ENCODE measurements at places on chromosomes 7 and 10. TPM values are rescaled to one million over a fixed set of nuclear protein-coding genes. Genes with fewer than 3 reads are reported as not detected.

DNA sequence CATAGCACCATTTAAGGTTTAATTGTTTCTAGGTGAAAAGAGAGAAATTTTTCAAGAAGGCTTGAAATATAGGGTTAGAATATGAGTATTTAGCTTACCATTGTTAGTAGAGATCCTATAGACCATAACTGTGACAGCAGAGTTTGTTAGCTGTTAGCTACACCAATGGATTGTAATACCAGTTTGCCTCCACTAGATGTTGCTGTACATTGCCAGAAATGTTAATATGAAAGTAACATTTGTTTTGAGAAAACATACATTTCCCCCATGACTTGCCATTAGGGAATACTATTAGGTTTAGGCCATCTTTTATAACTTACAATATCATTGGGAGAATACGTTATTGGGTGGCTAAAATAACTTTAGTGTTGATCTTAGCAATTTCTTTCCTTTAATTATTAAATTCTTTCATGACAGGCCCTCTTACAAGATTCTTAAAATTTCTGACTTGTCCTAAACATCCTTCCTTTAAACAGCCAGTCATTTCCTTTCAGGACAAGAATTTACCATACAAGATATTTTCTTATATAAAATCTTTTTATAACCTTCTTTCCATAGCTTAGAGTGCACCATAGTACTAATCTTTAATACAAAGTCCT, 39.5 kb downstream of the ZNF117 start:
- DNase-seq = no peak

DNA sequence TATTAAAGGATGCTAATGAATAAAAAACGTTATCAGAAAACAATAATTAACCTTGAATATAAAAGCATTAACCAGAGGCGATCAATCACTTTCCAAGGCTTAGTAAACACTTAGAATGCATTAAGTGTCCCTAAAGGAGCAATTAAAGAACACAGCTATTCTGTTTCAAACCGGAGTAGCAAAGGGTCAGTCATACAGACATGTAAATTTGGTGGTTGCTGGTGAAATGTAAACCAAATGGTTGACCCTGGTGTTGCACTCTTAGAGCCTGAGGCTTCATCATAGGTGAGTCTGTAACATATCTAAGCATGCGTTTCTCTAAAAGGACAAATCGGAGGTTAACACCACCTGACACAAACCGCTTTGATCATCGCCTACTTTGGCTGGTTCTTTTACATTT, 1280.1 kb downstream of the TYW1 start:
- DNase-seq = no peak

- DNase-seq = peak; percentile 78
Measured at GRCh38 chr7:29102558-29103151, 43.7 kb downstream of the CPVL start.

DNA sequence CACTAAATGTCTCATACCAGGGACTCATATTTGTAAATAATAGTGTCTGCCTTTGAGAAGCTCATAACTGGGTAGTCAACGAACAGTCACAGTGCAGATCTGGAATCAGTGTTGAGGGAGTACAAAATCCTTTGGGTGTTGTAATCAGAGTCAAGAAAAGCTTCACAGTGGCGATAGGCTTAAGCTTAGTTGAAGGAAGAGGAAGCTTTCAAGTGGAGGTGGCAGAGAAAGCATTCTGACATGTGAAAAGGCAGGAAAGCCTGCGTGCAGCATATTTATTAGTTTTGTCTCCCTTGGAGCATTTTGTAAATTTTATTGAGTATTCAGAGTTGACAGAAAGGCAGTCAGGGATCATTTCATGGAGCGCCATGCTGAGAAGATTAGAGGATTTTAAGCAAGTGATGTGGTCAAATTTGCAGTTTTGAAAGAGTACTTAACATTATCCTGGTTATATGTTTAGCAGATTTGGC, 104.9 kb downstream of the ADK start:
- DNase-seq = no peak

- no peak for DNase-seq
Measured at GRCh38 chr10:91137822-91138221, 82.6 kb upstream of the PCGF5 start.

DNA sequence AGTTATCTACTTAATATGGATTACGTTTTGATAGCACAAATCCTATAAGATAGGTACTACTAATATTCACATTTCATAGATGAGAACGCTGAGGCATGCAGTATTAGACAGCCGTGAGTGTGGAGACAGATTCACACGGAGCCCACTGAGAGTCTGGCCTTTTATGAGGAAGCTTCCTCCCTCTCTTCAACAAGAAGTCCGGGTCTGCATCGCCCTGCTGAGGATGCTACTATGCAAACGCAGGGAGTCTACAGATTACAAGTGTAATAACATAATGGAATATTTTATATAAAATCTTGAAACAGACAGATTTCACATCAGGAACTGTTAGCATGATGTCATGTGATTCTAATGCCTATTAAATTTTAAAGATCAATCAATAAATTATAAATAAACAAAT, 255.9 kb upstream of the GLI3 start:
- no peak for DNase-seq

DNA sequence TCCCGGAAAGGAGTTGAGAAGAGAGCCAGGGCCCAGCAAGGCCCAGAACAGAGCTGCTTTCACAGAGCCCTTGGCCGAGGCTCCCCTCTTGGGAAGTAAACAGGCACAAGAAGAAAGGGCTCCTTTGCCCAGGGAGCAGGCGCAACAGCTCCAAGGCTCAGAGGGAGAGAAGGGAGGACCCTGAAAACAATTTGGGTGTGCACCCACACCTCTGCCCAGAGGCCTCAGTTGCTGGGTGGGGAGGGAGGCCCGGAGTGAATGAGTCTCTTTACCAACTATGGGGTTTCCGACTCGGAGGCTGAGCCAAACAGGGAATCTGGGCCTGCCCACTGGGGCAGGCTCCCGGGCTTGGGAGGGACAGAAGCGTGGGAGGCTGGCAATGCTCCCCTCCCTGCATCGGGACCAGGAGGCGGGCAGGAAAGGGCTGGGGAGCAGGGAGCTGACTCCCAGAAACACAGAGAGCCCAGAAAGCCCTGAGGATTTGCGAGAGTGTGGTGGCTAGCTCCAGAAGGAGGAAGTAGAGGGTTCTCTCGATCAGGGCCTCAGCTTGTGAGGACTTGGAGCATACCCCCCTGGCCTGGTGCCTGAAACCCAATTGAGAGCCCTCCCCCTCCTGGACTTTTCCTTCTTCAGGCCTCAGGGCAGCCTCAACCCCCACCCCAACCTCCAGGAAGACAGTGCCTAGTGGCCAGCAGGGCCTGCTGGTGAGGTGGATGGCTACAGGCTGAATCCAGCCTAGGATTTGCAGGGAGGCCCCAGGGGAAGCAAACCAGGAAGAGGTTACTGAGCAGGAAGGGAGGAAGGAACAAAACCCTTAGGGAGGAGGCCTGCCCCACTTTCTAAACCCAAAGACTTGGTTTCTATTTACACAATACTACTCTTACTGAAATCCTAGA, 6.2 kb downstream of the C10orf105 start:
- DNase-seq = peak; percentile 40

- no peak for DNase-seq
Measured at GRCh38 chr7:128102490-128103291, 71.5 kb upstream of the LRRC4 start.

- DNase-seq = no peak
Measured at GRCh38 chr7:16136896-16137295, 284.4 kb downstream of the CRPPA start.

- no peak for DNase-seq
Measured at GRCh38 chr7:20152511-20152910, 64.7 kb downstream of the MACC1 start.

DNA sequence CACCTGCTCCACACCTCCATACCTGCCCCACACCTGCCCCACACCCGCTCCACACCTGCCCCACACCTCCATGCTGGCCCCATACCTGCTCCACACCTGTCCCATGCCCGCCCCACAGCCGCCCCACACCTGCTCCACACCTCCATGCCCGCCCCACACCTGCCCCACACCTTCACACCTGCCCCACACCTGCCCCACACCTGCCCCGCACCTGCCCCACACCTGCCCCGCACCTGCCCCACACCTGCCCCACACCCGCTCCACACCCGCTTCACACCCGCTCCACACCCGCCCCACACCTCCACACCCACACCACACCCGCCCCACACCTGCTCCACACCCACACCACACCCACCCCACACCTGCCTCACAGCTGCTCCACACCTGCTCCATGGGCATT, 53.0 kb downstream of the PARP12 start:
- DNase-seq = no peak

- DNase-seq = no peak
Measured at GRCh38 chr7:131042269-131043160, 285.2 kb upstream of the MKLN1 start.

DNA sequence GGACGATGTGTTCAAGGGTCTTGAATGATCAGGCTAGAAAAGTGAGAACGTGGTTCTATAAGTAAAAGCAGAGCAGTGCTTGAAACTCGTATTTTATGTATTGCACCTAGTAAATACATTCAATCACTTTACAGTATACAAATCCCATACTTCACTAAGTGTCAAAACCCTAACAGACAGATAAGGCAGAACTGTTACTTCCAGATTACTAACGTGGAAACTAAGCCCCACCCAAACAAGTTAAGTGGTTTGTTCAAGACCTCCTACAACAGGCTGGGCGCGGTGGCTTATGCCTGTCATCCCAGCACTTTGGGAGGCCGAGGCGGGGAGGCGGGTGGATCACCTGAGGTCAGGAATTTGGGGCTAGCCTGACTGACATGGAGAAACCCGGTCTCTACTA, 9.2 kb upstream of the MYO1G start:
- DNase-seq = no peak

- DNase-seq = peak; percentile 87
Measured at GRCh38 chr10:21368728-21369425, 156.6 kb downstream of the SKIDA1 start.

DNA sequence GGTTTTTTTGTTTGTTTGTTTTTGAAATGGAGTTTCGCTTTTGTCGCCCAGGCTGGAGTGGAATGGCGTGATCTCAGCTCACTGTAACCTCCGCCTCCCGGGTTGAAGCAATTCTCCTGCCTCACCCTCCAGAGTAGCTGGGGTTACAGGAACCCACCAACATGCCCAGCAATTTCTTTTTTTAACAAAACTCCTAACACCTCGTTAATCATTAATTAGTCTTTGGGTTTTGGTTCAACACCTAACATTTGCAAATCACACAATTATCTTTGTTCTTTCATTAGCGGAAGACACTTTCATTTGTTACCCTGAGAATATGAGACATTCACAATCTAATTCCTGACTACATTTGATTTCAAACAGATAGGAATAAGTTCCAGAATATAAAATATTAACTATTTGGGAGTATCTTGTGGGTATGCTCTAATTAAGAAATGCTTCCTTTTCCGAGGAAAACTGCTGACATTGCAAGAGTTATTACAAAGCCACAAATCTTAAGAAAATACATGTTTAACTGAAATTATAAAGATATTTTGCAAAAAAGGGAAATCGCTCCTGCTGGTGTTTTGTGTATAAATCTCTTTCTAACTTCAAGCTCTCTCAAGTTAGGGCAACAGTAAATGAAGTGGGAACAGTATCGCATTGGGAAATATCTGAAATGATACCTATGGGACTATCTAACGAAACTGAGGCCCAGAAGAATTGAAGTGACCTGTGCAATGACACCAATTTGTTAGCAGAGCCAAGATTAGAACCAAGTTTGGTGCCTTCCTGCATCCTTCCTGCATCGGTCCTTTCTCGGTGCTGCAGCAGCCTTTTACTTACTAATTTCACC, 1.2 kb upstream of the LSM8 start:
- DNase-seq = peak; percentile 1

DNA sequence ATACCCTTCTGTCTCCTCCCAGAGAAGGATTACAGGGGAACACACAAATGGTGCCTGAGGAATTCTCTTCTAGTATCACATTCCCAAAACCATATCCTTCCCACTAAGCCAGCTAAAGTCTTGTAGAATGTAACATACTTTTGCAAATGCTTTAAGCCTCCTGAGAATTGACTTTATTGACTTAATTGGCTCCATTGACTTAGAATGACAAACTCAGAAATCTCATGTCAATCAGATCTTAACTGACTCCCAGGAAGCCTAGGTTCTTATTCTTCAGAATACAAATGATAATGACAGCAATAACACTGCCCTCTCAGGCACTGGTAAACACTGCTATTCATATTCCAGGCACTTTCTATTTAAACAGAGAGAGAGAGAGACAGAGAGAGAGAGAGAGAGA, 356.9 kb upstream of the PRKCQ start:
- DNase-seq = no peak

DNA sequence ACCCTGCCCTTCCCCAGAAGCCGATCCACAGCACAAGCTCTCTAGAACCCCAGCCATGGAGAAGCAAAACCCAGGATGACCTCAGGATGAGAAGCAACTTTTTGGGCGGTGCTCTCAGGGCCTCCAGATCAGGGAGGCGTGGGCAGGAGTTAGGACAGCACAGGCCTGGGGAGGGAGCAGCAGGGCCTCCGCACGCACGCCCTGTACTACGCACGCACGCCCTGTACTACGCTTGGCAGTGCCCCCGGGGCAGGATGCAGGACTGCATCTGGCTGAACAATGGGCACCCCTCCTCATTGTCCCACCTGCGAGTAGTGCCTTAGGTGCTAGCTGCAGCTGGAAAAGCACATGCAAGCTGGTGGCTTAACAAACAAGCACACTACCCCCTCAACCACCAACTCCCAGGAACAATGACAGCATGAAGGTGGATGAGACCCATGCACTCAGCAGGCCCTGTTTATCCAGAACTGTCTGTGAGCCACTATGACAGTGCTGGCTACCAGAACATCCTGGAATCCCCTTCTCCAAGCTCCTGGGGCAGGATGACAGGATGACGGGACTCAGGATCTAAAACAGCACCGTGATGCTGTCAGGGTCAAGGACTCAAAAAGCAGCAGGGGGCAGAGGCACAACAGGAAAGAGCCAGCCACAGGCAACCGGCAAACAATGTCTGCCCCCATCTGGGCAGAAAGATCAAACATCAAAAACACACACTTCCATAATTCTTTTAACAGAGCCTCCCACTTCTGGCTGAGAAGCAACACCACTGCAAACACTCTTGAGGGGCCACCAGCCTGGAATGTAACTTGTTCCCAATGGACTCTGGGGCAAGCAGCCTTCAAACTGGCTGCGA, 11.8 kb downstream of the PODXL start:
- DNase-seq = no peak

GRCh38 chr10:33337326-33337957, 3.0 kb upstream of the NRP1 start:
- peak; percentile 38 for DNase-seq

DNA sequence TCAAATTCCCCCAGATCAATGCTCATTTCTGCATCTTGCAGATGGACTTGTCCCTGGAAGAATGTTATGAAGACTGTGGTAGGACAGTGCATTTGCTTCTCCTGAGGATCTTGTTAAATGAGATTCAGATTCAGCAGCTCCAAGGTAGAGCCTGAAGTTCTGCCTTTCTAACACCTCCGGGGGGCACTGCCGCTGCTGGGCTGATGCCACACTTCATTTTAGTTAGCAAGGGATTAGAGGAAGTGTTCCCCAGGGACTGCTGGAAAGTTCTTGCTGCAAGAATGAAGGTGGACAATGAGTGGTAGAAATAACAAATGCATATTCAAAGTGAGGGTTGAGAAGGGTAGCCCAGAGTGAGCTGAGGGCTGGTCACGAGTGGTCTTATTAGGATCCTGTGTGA, 434.3 kb upstream of the AKR1E2 start:
- no peak for DNase-seq

Gene VWC2
- polyA plus RNA-seq = under 0.01 TPM

Gene TUBB8
- polyA plus RNA-seq = not detected

Gene CHAT
- polyA plus RNA-seq = not detected

Gene PTPRE
- polyA plus RNA-seq = 7.6 TPM

Gene PRLHR
- 3.6 TPM for polyA plus RNA-seq
